ENCODE measurements at places on chromosomes 3 and 15.

GRCh38 chr3:74562558-74563269, 51.7 kb downstream of the CNTN3 start:
- no peak for DNase-seq

DNA sequence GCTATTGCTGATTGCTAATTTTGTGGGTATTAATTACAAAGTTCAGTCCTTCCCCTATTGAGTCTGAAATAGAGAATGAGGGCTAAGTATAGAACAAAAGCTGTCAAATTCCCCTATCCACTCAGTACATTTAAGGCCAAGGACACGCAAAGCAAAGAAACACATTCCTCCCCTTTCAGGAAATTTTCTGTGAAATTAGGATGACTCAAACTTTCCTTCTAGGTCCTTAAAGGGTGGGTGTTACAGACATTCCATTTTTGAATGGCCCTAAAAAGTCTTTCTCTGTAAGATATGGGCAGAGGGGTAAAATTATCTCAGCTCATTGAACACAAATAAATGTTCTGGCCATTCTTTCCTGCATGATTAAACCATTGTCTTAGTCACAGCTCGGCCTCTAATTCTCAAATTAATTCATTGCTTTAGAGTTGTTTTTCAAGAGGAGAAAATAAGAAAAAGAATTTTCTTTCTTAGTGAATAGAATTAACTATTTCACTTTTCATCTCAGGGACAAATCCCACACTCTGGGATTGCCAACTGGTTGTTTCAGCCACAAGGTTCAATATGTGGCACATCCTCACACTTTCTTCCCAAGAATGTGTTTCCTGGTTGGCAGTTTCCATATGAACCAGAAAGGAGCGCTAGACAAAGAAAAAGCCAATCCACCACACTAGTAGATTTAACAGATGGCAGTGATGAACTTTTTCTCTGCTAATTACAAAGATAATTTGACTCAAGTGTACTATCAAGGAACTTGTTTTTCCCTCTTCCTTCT, 424.1 kb downstream of the ZNF385D start:
- DNase-seq: no peak

DNA sequence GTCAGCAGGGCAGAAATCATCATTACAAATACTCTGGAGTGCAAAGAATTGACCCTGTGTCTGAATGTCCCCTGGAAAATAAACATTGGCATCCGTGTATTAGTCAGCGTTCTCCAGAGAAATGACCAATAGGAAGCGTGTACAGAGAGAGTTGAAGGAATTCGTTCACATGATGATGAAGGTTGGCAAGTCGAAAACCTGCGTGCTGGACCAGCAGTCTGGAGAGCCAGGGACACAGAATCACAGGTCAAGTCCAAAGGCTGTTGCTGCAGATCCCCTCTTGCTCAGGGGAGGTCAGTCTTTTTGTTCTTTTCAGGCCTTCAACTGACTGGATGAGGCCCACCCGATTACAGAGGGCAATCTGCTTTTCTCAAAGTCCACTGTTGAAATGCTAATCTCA, 16.6 kb downstream of the GP9 start:
- DNase-seq: no peak

GRCh38 chr3:40720863-40721262, 196.1 kb downstream of the ZNF621 start:
- no peak for DNase-seq

- DNase-seq: no peak
These were observed 54.9 kb downstream of the ATOSA start for GRCh38 chr15:52624262-52624661.

DNA sequence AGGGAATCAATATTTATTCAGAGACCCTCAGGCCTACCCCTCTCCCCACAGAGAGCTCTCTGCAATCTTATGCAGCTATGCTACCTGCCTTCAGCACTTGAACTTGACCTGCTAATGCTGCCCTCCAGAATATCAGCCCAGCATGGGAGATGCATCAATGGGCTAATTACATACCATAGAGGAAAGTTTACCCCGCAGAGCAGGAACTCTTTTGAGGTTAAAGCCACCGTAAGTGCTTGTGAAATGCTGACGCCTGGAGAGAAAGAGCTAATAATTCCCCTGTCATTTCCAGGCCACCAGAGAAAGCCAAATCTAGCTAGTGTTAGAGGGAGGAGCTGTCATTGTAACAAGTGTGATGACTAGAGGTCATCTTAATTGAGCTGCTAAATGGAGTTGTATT, 127.5 kb downstream of the CHST2 start:
- DNase-seq: no peak

DNA sequence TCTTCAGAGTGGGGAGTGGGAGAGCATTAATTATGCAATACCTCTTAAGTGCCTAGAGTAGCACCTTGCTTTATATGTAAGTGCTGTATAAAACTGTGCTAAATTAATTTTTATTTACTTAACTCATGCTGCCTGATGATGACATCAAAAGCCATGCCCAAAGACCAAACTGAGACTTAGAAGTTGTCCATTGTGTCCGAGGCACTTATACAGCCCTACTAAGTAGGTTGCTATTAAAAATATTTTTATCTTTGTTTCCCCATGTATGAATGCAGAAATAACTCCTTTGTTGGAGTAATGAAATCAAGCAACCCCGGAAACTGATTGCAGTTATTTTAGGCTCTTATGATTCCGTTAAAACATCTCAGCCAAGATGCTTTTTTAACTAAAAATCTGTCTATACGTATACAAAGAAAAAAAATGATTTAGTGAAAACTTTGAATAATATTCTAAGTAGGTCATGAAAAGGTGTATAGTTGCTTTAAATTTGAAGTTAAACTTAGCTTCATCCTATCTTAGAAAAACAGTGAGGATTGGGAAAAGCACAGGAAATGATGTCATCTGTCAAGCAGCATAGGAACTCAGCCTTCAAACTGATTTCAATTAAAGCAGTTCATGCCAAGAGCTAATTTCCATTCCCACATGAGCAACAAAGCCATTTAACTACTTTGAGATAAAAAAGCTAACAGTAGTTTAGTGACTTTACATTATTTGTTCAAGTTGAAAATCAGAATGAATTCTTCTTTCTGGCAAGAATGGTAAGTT, 43.0 kb downstream of the FBN1 start:
- DNase-seq: no peak

DNA sequence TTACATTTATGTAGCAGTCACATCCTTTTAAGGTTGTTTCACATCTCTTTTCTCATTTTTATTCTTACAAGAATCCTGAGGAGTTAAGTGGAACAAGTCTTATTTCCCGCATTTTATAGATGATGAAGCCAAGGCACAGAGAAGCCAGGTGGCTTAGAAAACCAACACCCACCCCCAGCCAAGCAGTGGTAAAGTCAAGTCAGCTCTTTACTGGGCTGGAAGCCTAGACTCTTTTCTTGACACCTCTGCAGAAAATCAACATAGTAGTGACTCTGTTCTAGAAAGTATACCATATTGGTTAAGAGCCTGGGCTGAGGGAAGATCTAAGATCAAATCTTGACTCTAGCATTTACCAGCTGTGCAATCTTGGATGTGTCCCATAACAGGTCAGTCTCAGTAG, 195.7 kb downstream of the KCNAB1 start:
- DNase-seq: no peak

DNA sequence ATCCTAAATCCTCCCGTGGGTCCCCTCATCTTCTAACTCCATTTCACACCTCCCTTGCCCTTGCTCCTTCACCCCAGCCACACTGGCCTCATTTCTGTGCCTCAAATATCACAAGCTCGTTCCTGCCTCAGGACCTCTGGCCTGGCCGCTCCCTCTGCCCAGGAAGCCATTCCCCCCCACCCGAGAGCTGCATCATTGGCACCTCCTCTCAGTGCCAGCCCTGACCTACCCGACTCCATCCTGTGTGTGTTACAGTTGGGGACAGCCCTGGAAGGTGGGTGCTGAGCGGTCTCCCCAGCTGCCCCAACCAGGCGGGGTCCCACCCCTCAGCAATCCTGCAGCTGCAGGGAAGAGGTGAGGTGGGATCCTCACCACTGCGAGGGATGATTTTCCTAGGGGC, 14.5 kb downstream of the PLXND1 start:
- DNase-seq: no peak

DNA sequence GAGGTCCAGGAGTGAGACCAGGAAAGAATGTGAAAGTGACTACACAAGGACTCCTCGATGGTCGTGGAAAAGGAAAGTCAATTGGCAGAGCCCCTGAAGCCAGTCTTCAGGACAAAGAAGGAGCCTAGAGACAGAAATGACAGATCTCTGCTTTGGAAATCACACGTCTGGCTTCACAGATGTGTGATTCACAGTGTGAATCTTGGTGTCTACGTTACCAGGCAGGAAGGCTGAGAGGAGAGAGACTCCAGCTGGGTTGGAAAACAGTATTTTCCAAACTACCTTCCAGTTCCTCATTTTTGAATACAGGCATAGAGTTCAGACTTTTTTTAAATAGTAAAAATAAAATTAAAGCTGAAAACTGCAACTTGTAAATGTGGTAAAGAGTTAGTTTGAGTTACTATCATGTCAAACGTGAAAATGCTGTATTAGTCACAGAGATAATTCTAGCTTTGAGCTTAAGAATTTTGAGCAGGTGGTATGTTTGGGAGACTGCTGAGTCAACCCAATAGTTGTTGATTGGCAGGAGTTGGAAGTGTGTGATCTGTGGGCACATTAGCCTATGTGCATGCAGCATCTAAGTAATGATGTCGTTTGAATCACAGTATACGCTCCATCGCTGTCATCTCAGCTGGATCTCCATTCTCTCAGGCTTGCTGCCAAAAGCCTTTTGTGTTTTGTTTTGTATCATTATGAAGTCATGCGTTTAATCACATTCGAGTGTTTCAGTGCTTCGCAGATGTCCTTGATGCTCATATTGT, 6.0 kb downstream of the CCR2 start:
- DNase-seq: no peak

- no peak for DNase-seq
These were observed 46.7 kb upstream of the AADACL2 start for GRCh38 chr3:151687076-151687475.

DNA sequence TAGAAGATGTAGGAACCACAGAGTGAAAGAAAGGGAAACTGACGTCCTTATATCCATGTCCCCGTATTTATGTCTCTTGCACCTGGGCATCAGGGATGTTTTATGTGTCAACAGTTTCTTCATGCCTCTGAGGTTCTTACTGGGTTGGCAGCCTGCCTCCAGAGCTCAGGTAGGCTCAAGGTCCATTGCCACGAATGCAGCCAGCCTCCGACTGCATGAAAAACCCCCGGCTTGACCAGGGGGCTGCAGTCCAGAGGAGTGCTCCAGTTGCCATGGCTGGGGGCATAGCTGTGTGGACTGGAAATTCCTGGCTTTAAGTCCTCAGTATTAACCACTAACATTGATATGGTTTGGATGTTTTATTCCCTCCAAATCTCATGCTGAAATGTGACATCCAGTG, 2.8 kb upstream of the CSPG5 start:
- no peak for DNase-seq

GRCh38 chr3:4711680-4711992, 218.5 kb downstream of the ITPR1 start:
- DNase-seq: no peak

DNA sequence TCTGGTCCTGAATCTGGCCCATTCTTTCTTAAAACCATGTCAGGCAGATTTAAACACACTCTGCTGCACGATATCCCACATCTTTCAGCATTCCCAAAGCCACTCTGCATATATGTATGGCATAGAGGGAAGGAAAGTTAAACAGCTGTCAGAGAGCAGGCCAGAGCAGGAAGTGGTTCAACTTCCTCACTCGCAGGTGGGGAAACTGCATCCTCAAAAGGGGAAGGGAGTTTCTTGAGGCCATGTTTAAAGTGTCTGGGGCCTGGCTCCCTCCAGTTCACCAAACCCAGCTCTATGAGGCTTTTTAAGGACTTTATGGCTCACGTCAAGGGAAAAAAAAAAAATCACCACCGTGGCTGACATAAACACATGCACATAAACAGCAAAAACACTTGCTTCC, 123.1 kb downstream of the OPA1 start:
- no peak for DNase-seq

- no peak for DNase-seq
These were observed 97.8 kb downstream of the DNAH12 start for GRCh38 chr3:57446318-57446841.

GRCh38 chr3:111811811-111812210, 47.3 kb upstream of the PHLDB2 start:
- no peak for DNase-seq

DNA sequence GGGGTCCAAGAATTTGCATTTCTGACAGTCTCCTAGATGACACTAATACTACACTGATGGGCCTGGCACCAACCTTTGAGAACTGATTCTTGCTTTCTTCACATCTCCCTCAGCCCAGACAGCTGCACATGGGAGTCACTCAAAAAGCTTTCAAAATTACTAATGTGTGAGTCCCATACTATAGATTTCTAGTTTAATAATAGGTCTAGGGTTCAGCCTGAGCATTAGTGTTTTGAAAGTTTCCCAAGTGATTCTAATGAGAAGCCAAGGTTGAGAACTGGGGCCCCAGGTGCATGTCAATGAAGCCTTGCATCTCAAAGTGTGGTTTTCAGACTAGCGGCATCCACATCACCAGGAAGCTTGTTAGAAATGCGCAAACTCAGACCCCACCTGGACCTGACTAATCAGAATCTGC, 159.9 kb upstream of the CMC1 start:
- no peak for DNase-seq

- DNase-seq: no peak
These were observed 34.3 kb upstream of the ANKRD34C start for GRCh38 chr15:79248183-79248582.

DNA sequence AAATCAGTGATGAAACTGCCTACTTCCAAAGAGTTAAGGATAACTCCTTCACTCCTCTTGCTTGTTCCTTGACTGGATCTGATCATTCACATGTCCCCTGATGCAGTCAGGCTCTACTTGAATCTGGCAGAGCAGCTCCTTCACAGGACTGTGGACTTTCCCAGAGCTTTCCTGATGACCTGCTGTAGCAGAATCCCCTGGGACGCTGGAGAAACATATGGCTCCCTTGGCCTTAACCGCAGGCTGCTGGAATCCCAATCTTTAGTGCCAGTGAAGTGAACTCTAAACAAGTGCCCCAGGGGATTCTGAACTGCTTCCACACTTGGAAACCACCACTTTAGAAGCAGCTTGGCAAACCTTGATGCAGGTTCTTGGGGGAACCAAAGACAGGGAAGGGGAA, 217.8 kb downstream of the CHST2 start:
- no peak for DNase-seq
